Spleen (tissue), 13 donors: ENCODE measurements at places on chromosomes 2 and 18. TPM values are rescaled to one million over a fixed set of nuclear protein-coding genes. Genes with fewer than 3 reads are reported as not detected.

DNA sequence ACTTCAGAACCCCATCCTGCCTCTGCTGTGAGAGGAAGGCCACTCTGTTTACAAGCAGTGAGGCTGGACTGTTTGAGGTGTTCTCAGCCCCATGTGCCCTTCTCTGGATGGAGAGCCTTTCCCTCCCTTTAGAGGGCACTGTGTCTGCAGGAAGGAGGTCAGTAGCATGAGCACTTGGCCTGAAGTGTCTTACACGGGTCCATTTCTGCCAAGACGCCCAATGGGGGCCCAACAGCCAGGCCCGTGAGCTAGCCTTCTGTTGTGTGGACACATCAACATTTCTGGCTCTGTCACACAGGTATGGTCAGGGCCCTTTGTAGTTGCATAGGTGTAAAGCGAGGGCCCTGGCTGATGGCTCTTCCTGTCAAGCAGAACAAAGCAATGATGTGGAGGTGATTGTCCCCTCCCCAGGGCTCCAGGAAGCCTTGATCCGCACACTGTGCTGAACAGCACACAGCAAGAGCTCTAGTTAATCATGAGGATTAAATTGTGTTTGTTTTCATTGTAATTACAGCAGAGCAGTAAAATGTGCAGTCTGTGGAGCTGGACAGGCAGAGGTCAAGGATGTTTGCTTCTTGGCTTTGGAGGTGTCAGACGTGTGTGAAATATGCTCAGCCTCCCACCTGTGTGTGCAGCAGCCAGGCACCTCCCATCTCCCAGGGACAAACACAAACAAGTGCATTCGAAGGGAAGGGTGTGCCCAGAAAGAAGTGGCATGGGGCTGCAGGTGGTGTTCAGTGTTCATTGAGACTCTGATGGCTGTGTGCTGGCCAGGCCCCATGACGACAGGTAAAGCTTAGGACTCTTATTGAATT lies 132.1 kb downstream of the SH3RF3 start:
- peaks cover 8% of the 10 kb centered on the region for H3K4me1 ChIP-seq
- no peaks in the 10 kb centered on the region for H3K36me3 ChIP-seq
- no peak overlapping the region for H3K4me3 ChIP-seq
- no peaks in the 10 kb centered on the region for H3K27me3 ChIP-seq

GRCh38 chr2:25618676-25619075 lies 54.7 kb downstream of the DTNB start:
- DNase-seq: no peak
- no peaks in the 10 kb centered on the region for H3K36me3 ChIP-seq
- peaks cover 8% of the 10 kb centered on the region for H3K4me1 ChIP-seq
- no peaks in the 10 kb centered on the region for H3K27me3 ChIP-seq

DNA sequence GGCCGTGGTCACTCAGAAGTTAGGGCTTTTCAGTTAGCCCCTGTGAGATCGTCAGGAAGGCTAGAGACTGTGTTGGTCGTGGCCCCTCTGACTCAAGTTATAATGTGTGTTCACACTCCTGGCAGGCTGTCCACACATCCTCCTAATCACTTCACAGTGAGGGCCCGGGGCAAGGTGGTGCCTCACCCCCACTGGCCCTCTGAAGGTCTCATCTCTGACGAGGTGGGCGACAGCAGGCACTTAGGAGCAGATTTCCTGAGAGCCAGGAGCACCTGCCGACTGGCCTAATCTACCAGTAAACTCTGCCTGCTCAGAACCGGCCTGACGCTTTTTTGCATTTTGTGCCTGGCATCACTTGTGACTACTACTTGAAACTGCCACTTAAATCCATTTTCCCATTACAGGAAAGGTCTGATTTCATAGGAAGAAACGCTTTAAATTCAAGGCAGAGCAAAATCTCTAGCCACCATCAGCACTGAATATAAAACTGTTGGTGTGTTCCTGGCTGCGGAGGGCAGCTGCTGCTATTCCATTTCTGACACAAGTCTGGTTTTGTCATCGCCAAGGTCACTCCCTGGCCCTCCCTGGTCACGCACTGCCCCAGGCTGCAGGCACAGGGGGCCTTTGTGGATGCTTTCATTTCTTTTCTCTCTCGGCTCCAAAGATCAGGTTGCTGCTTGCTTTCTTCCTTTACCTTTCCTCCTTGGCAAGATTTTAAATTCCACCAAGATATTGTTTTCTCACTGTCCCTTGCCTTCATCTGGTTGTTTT lies 48.0 kb downstream of the RAB12 start:
- DNase-seq: no peak
- H3K27ac ChIP-seq: no peak overlapping the region
- no peak overlapping the region for H3K4me3 ChIP-seq
- H3K36me3 ChIP-seq: no peaks in the 10 kb centered on the region

- no peak overlapping the region for H3K4me3 ChIP-seq
- H3K27ac ChIP-seq: no peak overlapping the region
- peak; percentile 51 for DNase-seq
- H3K4me1 ChIP-seq: no peaks in the 10 kb centered on the region
- no peaks in the 10 kb centered on the region for H3K27me3 ChIP-seq
- H3K36me3 ChIP-seq: peaks cover 54% of the 10 kb centered on the region
These were observed 354.7 kb downstream of the NBAS start for GRCh38 chr2:15206419-15206818.

- DNase-seq: no peak
- H3K27ac ChIP-seq: no peak overlapping the region
- no peaks in the 10 kb centered on the region for H3K27me3 ChIP-seq
- no peaks in the 10 kb centered on the region for H3K4me1 ChIP-seq
- no peak overlapping the region for H3K4me3 ChIP-seq
These were observed 95.3 kb downstream of the MREG start for GRCh38 chr2:215917953-215918620.

DNA sequence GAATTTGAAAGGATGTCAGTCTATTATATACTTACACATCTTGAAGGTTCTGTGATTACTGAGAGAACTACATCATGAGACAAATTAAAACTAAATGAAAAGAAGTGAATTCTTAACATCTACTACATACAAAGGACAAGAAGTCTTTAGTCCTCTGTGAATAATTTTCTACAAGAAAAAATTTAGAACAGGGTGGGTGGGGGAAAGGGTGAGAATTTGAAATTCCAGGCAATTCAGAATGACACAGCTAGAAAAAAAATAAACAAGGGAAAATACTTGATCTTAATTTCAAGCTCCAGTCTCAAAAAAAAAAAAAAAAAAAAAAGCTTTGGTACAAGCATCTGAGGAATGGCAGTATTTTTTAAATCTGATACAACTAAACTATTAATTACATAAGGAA lies 15.5 kb downstream of the CUL3 start:
- DNase-seq: no peak
- no peaks in the 10 kb centered on the region for H3K27me3 ChIP-seq
- H3K4me1 ChIP-seq: peaks cover 64% of the 10 kb centered on the region

- DNase-seq: no peak
- no peaks in the 10 kb centered on the region for H3K27me3 ChIP-seq
- H3K4me1 ChIP-seq: no peaks in the 10 kb centered on the region
- no peak overlapping the region for H3K4me3 ChIP-seq
These were observed 71.6 kb downstream of the NCKAP5 start for GRCh38 chr2:133496501-133497269.

- H3K27me3 ChIP-seq: no peaks in the 10 kb centered on the region
- H3K27ac ChIP-seq: no peak overlapping the region
- no peaks in the 10 kb centered on the region for H3K4me1 ChIP-seq
- no peak for DNase-seq
These were observed 406.9 kb downstream of the DCDC2C start for GRCh38 chr2:4110273-4110672.

LNPK gene
- total RNA-seq: 15.1 TPM

PLEKHH2 gene
- total RNA-seq: 15.8 TPM

DNA sequence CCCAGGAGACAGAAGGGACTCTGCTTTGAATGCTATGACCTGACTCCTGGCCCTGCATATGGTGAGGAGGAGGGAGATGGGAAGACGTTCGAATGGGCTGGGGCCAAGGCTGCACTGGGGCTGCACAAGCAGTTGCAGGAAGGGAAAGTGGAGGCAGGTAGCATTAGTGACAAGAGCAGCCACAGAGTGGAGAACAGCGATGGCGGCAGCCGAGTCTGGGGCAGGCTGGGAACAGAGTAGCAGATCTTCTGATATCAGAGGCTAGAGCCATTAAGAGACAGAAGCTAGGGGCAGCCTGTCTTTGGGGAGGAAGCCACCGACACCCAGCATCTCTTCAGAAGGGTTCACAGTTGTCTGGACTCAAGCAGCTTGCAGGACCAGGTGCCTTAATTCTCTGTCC lies 50.1 kb downstream of the ST3GAL5 start:
- no peak overlapping the region for H3K4me3 ChIP-seq
- peaks cover 55% of the 10 kb centered on the region for H3K36me3 ChIP-seq
- DNase-seq: no peak
- no peak overlapping the region for H3K27ac ChIP-seq
- H3K4me1 ChIP-seq: no peaks in the 10 kb centered on the region

SOWAHC gene
- 6.1 TPM for total RNA-seq

DNA sequence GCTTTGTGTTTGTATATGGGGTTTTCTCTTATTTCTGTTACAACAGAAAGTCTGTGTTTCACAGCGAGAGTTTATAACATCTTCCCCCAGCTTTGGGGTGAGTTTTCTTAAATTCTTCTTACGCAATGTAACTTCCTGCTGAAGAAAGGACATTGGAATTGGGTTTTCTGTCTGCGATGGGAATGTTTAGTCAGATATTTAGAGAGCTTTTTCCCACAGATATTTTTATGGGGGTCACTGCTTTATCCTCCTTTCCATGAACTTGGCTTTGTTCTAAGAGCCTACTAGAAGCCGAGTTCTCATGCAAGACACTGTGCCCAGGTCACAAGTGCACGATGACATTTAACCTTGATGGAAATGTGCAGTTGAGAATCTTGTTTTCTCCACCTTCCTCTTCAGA lies 22.1 kb downstream of the B3GNT2 start:
- H3K27me3 ChIP-seq: no peaks in the 10 kb centered on the region
- peaks cover 95% of the 10 kb centered on the region for H3K4me1 ChIP-seq
- no peak overlapping the region for H3K4me3 ChIP-seq
- DNase-seq: no peak
- H3K36me3 ChIP-seq: peaks cover 4% of the 10 kb centered on the region
- H3K27ac ChIP-seq: peak overlapping the region; percentile 72

CPLX4 gene
- not detected for total RNA-seq

GRCh38 chr18:28510210-28510609 lies 333.3 kb upstream of the CDH2 start:
- no peaks in the 10 kb centered on the region for H3K4me1 ChIP-seq
- no peak overlapping the region for H3K4me3 ChIP-seq
- DNase-seq: no peak
- no peaks in the 10 kb centered on the region for H3K36me3 ChIP-seq
- H3K27me3 ChIP-seq: no peaks in the 10 kb centered on the region

DNA sequence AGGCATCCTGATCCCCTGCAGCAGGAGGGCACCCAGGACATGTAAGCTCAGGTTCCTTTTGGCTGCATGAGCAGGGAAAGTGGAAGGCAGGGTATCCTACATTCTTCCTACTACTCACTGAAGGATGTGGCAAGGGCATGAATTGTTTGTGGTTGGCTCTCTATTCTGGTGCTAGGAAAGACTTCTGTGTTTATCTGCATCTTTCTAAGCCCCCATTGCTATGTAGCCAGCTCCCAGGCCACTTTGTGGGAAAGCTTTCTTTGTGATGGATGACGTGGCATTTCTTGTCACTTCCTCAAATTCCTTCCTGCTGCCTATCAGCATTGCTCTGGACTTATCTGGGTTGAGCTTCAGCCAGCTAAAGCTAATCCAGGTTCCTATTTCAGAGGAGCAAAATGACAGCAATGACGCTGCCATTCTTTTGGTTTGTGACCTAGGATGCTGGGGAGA lies 46.2 kb downstream of the MEIS1 start:
- H3K27ac ChIP-seq: peak overlapping the region; percentile 8
- no peak overlapping the region for H3K4me3 ChIP-seq
- H3K4me1 ChIP-seq: peaks cover 4% of the 10 kb centered on the region
- DNase-seq: no peak
- peaks cover 4% of the 10 kb centered on the region for H3K36me3 ChIP-seq

- no peak for DNase-seq
- H3K4me1 ChIP-seq: no peaks in the 10 kb centered on the region
- no peaks in the 10 kb centered on the region for H3K36me3 ChIP-seq
- no peaks in the 10 kb centered on the region for H3K27me3 ChIP-seq
- no peak overlapping the region for H3K27ac ChIP-seq
These were observed 1033.2 kb upstream of the NXPH2 start for GRCh38 chr2:139813340-139813739.

- no peak overlapping the region for H3K27ac ChIP-seq
- DNase-seq: no peak
- H3K36me3 ChIP-seq: peaks cover 9% of the 10 kb centered on the region
- no peak overlapping the region for H3K4me3 ChIP-seq
These were observed 82.6 kb downstream of the PKP4 start for GRCh38 chr2:158539176-158540005.

DNA sequence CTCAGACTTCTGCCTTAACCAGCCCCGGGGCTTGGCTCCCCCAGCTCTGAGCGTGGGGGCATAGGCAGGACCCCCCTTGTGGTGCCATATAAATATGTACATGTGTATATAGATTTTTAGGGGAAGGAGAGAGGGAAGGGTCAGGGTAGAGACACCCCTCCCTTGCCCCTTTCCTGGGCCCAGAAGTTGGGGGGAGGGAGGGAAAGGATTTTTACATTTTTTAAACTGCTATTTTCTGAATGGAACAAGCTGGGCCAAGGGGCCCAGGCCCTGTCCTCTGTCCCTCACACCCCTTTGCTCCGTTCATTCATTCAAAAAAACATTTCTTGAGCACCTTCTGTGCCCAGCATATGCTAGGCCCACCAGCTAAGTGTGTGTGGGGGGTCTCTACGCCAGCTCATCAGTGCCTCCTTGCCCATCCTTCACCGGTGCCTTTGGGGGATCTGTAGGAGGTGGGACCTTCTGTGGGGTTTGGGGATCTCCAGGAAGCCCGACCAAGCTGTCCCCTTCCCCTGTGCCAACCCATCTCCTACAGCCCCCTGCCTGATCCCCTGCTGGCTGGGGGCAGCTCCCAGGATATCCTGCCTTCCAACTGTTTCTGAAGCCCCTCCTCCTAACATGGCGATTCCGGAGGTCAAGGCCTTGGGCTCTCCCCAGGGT lies 5.5 kb downstream of the CTDSP1 start:
- H3K27ac ChIP-seq: peak overlapping the region; percentile 100
- DNase-seq: no peak
- no peak overlapping the region for H3K4me3 ChIP-seq
- no peaks in the 10 kb centered on the region for H3K27me3 ChIP-seq
- H3K36me3 ChIP-seq: no peaks in the 10 kb centered on the region

DNA sequence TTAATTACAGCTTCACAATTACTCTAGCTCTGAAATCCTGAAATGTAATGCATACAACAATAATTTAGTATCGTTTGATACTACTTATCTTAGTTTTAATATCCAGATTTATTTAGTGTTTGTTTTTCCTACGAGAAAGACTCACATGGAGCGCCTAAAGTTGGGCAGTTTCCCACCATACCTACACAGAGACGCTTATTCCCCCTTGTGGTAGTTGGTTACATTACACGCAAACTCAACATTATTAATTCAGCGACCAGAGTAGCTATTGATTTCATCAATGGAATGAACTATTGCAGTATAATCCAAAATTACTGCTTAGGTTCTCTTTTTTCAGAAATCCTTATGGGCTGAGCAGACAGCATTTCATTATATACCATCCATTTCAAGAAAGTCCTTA lies 164.0 kb upstream of the REG3G start:
- no peaks in the 10 kb centered on the region for H3K27me3 ChIP-seq
- H3K27ac ChIP-seq: no peak overlapping the region
- H3K36me3 ChIP-seq: no peaks in the 10 kb centered on the region
- no peak overlapping the region for H3K4me3 ChIP-seq
- DNase-seq: no peak
- no peaks in the 10 kb centered on the region for H3K4me1 ChIP-seq

GRCh38 chr2:196376984-196377877 lies 205.9 kb upstream of the STK17B start:
- no peak overlapping the region for H3K27ac ChIP-seq
- H3K4me3 ChIP-seq: no peak overlapping the region
- no peaks in the 10 kb centered on the region for H3K36me3 ChIP-seq
- H3K27me3 ChIP-seq: no peaks in the 10 kb centered on the region
- no peak for DNase-seq

OXER1 gene
- total RNA-seq: 3.2 TPM
